ENCODE measurements at places on chromosomes 7 and 10.

DNA sequence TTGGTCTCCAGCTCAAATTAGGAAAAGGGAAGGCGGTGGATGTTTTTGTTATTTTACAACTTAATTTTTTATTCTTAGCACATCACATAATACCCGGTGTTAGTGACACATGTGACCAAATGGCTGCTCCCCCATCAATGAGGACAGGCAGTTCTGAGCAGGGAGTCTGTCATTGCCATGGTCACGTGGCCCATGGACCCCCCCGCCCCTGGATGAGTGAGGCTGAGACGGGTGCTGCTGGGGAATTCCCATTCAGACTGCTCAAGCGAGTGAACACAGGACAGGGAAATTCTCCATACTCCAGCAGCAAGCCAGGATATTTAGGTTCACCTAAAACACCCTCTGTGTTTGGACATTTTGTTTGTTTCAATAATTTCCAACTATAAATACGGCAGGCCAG lies 34.7 kb upstream of the SLC35B4 start:
- DNase-seq = no peak

- DNase-seq = no peak
Observed at GRCh38 chr7:112021379-112022044, 184.7 kb downstream of the DOCK4 start.

- no peak for DNase-seq
Observed at GRCh38 chr7:149317496-149317895, 55.5 kb downstream of the ZNF783 start.

DNA sequence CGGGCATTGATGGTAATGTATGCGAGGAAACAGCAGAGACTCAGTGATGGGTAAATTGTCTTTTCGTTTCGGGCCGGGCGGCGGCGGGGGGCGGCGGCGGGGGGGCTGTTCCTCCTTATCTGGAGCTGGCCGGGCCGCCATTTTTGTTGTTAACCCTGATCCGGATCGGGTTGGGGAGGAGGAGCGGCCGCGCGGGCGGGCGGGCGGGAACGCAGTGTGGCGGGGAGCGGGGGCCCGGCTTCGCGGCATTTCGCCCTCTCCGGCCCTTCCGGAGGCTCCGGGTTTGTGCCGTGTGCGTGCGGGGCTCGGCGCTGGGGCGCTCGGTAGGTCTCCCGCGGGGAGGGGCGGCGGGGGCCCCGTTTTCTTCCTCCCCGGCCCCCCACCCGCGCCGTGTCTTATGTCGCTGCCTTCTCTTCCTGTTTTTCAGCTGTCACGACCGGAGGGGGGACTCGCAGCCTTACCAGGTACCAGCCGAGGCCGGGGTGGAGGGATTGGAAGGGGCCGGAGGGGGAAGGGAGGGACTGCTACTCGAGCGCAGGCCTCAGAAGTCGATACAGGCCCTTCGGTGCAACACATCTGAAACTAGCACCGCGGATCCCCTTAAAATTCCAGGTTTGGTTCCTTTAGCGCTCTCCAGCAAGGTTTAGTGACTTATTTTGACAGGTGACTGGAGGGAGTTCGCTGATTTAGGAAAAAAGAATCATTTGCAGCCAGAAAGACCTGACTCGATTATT lies 820 bp downstream of the WAC start:
- peak; percentile 72 for DNase-seq

DNA sequence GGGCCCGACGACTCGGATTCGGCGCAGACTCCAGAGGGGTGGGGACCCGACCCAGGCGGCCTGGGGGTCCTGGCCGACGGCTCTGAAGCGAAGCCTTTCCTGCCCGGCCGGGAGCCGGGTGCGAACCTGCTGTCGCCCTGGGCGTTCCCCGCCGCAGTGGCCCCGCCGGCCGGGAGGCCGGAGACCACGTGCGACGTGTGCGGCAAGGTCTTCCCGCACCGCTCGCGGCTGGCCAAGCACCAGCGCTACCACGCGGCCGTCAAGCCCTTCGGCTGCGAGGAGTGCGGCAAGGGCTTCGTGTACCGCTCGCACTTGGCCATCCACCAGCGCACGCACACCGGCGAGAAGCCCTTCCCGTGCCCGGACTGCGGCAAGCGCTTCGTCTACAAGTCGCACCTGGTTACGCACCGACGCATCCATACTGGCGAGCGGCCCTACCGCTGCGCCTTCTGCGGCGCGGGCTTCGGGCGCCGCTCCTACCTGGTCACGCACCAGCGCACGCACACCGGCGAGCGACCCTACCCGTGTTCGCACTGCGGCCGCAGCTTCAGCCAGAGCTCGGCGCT lies 15.4 kb downstream of the ZNF316 start:
- no peak for DNase-seq

- no peak for DNase-seq
Observed at GRCh38 chr10:50248062-50248461, 3.3 kb downstream of the ASAH2 start.

GRCh38 chr10:82037076-82037475 lies 162.1 kb downstream of the NRG3 start:
- no peak for DNase-seq

GRCh38 chr10:15842556-15843169 lies 17.6 kb downstream of the MINDY3 start:
- DNase-seq = no peak

DNA sequence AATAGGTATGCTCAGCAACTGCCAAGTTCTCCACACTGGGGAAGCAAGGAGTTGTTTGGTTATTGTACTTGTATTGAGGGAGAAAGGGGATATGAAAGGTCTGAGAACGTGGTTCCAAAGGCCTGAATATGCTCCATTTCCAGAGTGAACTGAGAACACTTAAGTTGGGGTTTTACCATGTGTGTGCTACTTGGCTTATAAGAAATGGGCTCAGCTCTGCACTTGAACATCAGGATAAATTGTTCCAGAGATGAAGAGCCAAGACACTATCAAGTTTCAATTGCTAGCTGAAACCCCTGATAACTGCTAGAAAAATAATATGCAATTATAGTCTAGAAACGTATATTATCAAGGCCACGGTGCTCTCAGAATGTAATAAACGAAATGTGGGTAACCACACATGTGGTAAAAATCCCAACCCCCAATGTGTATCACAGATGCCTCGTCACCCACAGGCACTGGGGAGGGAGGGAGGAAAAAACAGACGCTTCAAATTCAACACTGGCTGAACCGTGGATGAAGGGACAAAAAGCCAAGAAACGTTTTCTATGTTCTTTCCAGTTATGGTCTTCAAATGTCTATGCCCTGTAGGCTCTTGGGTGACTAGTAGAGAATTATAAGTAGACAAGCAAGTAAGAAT lies 16.3 kb downstream of the ELMO1 start:
- DNase-seq = peak; percentile 36

- no peak for DNase-seq
Observed at GRCh38 chr10:117797296-117797695, 249.4 kb downstream of the RAB11FIP2 start.

DNA sequence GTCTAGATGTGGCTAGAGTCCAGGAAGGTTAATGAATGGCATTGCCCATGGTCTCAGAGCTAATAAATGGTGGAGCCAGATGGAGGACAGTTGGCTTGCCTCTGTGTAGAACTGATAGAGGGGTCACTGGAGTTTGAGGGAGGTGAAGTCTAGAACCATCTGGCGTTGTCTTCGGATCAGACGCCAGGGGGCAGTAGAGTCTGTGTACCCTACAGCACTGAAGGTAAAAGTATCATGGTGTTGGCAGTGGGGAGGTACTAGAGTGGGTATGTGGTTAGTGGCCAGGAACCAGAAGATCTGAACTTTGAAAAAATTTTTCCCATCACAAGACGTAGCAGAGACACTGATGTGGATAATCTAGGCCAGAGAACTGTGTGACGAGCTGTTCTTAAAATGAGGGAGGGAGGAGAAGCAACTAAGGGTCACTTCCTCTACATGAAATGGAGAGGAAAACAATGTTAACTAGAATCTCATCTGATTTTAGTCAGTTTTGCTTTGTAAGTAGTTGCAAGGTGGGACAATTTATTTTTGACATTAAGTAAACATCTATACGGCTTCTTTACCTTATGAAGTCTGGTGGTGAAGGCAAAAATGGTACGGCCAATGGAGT lies 227.9 kb upstream of the PRSS58 start:
- no peak for DNase-seq

DNA sequence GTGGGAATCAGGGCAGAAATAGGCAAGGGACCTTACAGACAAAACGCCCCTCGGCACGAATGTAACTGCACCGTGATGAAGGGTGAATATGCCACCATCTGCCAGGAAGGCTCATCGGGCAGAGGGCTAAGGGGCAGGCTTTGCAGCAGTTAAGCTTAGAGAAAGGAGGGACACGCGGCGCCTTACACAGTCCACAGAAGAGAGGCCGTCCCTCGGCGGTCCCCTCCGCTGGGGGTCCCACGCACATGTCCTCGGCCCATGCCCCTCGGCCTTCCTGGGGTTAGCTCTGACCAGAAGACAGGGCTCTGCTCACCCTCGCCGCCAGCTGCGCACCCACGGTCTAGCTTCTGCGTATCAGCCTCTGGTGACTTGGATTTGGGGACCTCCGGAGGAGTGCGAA lies 141.1 kb downstream of the DYNC2I1 start:
- no peak for DNase-seq

GRCh38 chr7:115613836-115614235 lies 416.7 kb downstream of the TFEC start:
- DNase-seq = no peak

DNA sequence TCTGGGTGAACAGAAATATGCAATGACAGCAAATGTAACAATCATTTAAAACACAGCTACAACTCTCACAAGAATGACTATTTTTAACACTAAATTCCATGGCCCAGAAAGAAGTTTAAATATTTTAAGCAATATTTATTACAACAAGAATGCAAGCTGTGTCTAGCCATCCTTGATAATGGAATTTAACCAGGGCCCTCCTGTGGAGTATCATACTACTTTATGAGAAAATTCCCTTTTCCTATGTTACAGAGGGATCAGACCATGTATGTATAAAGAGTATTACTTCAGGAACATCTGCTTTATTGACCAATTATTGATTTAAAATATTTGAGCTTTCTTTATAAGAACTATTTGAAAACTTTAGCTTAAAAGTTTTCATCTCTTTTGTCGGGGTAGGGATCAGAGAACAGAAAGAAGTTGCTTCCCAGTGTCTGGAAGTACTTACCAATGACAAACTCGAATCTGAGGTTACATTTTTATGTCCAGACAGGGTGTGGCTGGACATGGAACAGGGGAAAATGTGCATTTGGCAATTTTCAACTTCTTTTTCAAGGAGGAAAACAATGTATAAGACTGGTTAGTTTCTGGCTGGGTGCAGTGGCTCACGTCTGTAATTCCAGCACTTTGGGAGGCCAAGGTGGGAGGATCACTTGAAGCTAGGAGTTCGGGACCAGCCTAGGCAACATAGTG lies 48.3 kb upstream of the NRBF2 start:
- no peak for DNase-seq

DNA sequence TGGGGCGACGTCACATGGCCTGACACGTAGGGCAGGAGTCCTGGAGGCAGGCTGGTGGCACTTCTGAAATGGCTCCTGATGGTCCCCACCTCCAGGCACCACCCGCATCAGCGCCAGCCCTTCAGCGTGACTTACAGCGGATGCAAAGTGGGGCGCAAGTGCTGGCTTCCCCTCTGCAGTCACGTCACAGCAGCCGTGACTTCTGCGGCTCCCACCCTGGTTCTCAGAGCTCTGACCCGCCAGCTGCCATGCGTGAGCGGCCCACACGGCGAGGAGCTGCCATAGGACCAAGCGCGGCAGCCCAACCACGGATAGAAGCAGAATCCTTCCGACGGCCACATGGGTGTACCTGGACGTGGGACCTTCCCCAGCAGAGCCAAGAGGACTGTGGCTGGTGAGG lies 159.0 kb downstream of the ELFN1 start:
- no peak for DNase-seq

- DNase-seq = no peak
Observed at GRCh38 chr7:42161719-42162118, 75.3 kb downstream of the GLI3 start.

DNA sequence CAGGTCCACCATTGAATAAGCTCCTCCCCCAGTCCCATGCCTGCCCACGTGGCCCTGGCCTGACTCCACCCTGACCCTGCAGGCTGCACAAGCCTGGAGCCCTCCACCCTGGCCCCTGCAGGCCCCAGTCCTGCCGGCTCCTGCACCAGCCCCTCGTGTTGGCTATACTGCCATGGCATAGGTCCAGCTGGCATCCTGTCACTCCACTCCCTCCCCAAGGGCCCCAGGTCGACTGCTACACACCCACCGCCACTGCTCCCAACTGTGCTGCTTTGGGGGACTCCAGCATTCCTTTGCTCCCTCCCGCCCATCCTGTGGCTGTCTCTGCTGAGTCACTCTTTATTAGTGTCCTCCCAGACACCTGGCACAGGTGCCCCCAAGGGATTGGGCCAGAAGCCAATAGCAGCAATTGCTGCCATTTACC lies 32.4 kb upstream of the HSPA12A start:
- DNase-seq = no peak

DNA sequence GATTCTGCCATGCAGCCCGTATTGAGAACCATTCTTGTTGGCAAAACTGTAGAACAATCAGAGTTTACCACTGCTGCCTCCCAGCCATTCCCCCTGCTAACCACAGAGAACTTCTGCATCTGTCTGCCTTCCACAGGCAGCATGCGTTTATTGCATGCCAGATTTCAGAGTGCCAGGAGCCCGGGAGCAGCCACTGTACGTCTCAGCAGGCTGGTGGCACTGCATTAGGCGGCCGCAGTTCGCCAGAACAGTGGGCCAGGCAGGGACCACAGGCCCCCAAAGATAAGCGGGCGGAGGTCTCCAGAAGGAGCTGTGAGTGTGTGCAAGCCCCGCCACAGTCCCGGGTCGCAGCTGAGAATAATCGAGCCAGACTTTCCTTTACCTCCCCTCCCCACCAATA lies 31.8 kb downstream of the ZNF467 start:
- no peak for DNase-seq

DNA sequence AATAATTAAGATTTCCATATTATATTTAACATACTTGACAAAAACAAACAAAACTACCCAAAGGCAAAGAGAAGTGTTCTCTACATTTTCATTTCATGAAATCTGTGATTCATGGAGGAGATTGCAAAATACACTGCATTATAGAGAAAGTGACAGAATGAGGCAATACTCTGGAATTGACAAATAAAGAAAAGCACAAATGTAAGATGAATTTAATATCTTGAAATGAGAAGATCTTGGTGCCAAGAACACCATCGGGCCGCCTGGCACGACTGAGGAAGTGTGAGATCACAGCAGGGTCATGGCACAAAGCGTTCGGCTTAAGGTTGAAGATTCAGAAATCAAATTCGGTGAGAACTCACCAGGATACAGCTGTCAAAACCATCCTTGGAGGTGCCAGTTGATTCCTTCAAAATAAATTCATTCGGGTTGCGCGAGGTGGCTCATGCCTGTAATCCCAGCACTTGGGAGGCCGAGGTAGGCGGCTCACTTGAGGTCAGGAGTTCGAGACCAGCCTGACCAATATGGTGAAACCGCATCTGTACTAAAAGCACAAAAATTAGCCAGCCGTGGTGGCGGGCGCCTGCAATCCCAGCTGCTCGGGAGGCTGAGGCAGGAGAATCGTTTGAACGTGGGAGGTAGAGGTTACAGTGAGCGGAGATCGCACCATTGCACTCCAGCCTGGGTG lies 174.0 kb upstream of the PFKP start:
- DNase-seq = no peak

GRCh38 chr7:112799448-112800120 lies 9.4 kb upstream of the TMEM168 start:
- no peak for DNase-seq
